ENCODE measurements at places on chromosomes 1 and 21. TPM values are rescaled to one million over a fixed set of nuclear protein-coding genes. Genes with fewer than 3 reads are reported as not detected.

The CD84 gene
- polyA plus RNA-seq, result 31.8 TPM

- DNase-seq, result no peak
These were observed 253.1 kb upstream of the DUSP10 start for GRCh38 chr1:221994939-221995338.

The TDRD5 gene
- polyA plus RNA-seq, result not detected

- DNase-seq, result no peak
These were observed 71.4 kb upstream of the ZBTB40 start for GRCh38 chr1:22380024-22380785.

DNA sequence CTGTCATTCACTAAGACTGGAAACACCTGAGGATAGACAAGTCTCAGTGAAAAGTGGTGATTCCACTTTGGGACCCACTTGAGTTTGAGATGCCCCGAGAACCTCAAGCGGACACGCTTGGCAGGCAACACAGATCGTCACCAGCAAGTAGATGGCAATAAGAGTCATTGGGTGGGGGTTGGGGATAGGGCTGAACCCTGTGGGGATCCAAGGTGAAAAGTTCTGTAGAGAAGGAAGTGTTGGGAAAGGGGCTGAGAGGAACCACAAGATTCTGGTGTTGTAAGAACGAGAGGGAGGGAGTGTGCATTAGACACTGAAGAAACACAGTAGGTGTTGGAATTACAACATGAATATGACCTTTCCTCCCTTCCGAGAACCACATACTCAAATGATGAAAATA, 45.4 kb upstream of the TDRD10 start:
- peak; percentile 87 for DNase-seq

GRCh38 chr1:82632155-82632554, 831.4 kb downstream of the ADGRL2 start:
- DNase-seq, result no peak

GRCh38 chr1:161274874-161275273, 16.3 kb downstream of the PCP4L1 start:
- no peak for DNase-seq

- no peak for DNase-seq
These were observed 366.9 kb upstream of the VAMP3 start for GRCh38 chr1:7404046-7404742.

Measured in CD14-positive monocyte (primary cell).